ENCODE measurements at places on chromosomes 4 and X. TPM values are rescaled to one million over a fixed set of nuclear protein-coding genes. Genes with fewer than 3 reads are reported as not detected.

- no peak for DNase-seq
These were observed 26.7 kb downstream of the SMARCA1 start for GRCh38 chrX:129496625-129497024.

DNA sequence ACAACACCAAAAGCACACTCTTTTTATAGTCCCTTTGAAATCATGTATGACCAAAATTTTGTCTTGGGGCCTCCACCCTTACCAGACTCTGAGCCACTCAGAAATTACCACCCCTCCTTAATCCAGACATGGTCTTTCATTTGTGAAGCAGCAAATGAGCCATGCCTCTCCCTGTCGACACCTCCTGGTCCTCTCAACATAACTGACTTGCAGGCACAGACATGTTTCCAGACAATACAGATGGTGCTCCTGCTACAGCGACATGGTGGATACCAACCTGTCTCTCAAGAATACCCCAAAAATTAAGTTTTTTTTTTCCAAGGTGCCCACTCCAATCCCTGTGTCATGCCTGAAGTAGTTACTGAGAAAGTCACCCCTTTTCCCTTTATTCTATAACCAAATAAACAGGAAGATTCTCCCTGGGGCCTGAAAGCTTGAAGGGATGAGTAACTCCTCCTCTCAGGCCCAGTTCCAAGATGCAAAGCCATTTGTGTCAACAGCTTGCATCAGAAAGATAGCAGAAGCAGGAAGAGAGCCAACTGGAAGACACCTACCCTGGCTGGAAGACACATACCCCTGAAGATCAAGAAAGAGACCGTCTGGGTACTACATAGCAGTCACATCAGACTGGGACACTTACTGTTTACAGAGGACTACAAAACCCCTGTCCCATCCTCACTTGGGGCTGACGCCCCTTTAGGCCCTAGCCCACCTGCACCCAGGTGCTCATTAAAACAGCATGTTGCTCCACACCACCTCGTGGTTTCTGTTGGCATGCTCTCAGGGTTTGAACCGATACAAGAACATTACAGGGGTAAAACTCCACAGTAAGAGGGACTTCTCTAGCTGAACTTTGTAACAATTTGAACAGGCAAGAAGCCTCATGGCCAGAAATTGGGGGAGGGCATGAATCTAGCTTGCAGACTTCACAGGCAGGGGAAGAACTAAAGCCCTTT is 5.5 kb upstream of the UGT2B17 start:
- no peak for DNase-seq

Gene GPR50
- 0.23 TPM for polyA plus RNA-seq

Gene YY2
- polyA plus RNA-seq = 1.8 TPM

Gene RHOXF2B
- polyA plus RNA-seq = not detected
